ENCODE measurements at places on chromosomes 7 and 10.
A peak's percentile ranks its signal among the peaks of the same experiment; 100 is the strongest.

DNA sequence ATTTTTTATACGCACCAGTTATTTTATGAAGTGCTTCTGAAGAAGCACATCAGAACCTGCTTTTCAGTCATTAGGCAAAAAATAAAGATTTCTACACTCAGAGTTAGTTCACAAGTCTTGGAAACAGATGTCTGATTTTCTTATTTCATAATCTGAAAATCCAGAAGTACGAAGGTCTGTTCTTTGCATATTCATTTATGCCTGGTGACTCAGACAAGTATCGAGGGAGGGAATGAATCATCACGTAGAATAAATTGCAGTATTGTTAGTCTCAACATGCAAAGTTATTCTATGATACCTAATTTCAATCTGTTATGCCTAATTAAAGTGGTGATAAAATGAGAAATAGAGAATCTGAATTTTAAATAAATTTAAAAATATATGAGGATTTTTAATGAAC is 113.6 kb upstream of the SEM1 start:
- DNase-seq, result peak; percentile 61

DNA sequence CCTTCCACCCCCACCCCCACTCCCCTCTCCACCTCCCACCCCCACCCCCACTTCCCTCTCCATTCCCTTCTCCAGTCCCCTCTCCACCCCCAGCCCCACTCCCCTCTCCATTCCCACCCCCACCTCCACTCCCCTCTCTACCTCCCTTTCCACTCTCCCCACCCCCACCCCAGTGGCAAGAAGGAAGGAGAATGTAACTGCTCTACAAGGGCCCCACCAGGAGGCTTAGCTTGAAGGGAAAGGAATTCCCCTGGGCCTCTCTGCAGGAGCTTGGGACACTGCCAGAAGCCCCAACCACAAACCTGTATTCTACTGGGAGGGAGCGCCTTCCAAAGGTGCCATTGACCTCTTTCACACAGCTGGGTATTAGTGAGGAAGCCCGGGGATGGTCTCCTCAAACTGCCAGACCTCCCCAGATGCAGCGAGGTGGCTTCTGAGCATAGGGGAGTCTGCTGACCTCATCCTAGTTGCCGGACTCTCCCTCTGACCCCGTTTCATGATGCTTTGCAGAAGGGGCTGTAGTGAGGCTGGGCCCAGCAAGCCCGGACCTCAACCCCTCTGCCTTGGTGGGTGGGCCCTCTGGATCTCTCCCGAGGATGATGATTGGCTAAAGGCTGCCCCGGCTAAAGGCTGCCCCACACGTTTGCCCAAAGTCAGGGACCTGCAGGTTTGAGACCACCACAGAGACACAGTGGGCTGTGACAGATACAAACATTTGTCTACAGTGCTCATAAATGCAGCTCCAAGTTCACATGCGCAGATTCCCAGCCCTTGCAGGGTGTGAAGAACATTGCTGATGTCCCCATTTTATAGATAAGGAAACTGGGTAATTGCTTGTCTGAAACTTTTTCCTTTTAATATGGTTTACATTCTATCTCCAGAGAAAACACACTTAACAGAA is 2.9 kb downstream of the DEPP1 start:
- no peak for DNase-seq

DNA sequence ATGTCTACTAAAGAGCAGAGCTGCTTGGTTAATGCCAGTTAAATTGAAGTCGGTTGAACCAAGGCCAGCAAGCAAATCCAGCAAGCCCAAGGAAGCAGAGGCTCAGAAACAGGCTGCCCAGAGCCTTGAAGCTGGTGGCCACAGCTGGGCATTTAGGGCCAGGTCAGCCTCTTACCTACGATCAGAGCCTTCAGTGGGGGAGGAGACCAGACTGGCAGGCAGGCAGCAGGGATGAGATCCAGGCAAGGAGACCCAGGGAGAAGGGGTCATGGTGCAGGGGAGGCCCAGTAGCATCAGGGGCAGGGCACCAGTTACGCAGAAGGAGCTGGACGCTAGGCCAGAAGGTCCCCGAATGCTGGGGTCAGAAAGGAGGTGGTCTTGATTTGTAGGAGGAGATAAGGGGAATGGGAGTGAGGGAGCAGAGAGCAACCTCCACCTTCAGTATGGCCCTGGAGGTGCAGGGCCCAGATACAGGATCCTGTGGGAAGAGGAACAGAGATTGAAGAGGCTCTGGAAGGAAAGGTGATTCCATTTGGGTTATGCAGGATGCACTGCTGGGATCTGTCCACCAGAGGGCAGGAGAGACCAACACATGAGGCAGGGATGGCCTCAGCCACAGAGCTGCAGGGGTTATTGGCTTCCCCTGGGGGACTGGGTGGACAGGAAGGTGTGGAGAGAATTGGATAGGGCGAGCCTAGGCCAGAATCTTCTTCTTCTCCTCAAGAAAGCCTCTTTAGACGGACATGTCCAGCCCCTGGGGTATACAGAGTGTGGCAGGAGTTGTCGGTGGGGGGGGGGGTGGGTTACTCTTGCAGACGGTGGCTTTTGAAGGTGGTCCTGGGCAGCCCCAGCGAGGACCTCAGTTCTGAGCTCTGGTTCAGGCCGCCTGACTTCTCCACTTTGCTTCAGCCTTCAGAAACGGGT is 132.6 kb upstream of the PODXL start:
- DNase-seq, result peak; percentile 67

DNA sequence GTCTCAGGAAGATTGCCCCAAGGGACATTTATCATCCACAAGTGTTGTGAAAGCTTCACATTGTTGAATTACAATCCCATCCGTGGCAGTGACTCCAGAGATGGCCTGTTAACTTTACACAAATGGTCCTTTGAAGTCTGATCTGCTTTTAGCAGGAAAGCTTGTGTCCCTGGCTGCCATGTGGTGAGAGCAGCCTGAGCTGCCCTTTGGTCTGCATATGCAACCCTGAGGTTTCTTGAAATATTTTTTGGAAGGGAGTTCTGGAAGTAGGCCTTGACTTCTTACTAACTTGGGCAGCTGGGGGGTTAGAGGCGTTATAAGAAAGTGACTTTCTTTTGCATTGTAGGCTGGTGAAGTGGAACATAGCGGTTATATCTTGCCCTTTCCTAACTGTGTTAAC is 41.3 kb upstream of the FAM180A start:
- DNase-seq, result no peak

DNA sequence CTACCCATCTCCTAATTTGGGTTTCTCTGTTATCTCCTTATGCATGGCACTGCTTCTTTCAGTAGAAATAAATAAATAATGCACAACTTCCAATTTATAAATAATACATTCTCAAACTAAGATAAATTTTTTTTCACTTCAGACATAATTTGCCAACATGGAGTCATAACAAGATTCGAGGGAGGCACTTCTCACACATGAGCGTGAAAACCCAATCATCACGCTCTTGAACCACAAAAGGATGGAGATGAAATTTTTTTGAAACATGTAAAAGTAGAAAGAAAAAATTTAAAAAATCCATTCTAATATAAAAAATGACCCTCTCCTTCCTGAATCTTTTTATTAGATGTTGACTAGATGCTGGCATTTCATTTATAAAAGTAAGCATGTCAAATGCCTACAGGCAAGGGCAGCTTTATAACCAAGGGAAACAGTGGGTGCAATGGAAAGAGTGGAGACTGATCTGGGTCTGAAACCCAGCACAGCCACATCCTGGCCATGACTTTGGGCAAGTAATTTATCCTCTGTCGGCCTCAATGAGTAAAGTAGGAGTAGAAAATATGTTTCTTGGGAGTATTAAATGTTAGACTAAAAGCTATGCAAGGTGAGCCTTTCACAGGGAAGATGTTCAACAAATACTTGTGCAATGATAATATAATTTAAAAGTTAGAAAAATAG is 185.0 kb downstream of the STK31 start:
- peak; percentile 62 for DNase-seq

- DNase-seq, result no peak
Measured at GRCh38 chr7:66964411-66964810, 31.0 kb downstream of the SBDS start.

Data from activated CD4-positive, alpha-beta T cell treated with anti-CD3 and anti-CD28 coated beads, Interleukin-10, Interleukin-2, amounts not matched to agents 100 ng/mL and 50 ng/mL, durations not matched to agents 16 hours and 8 hours (primary cell).